ENCODE measurements at places on chromosomes 3 and 15. TPM values are rescaled to one million over a fixed set of nuclear protein-coding genes. Genes with fewer than 3 reads are reported as not detected.

DNA sequence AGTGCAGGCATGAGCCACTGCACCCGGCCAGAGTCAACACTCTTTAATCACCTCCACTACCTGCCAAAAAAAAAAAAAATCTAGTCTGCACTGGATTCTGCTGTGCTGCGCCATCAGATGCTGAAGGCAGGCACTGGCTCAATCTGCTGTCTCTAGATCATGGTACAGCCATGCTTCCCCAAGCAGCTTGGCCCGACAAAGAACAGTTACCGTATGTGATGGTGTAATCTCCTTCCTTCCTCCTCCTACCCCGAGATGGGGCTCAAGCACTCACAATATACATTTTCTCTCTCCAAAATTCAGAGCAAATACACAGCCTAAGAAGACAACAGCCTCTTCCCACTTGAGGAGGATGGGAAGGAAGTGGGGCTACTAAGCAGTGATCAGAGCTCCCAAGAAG lies 45.1 kb downstream of the DAPK2 start:
- no peak for DNase-seq

DNA sequence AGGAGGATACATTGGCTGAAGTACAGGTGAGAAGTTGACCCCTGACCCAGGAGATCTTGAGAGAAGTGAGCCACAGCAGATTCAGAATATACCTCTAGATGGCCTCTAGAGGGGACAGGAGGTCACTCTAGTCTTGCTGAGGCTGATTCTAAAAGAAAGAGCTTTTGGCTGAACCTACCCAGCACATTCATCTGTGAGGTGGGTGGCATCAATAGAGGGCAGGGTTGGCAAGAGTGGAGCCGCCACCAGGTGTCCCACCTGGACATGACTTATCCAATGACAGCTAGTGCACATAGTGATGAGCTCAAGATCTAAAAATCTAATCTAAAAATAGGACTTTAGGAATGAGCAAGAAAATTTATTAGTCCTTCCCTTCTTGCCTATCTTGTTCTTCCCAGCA lies 51.6 kb downstream of the CYP19A1 start:
- no peak for DNase-seq

GRCh38 chr15:100856867-100857266 lies 22.8 kb upstream of the ALDH1A3 start:
- no peak for DNase-seq

DNA sequence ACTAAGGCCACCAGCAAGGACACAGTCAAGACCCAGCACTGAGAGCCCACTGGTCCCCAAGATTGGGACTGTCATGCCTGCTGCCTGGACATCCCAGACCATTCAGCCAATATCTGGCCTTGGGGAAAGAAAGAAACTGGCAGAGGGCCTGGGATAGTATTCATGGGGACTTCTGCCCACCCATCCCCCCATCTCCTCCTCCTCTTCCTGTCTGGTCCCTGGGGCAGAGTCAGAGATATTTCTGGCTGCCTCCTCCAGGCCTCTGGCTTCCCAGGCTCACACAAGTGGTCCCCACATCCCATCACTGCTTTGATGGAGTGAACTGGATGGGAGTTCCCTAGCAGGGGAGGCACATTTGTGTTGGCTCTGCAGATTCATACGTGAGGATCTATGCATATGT lies 4.2 kb upstream of the RASL12 start:
- DNase-seq: no peak

- no peak for DNase-seq
Measured at GRCh38 chr3:134327594-134327975, 46.7 kb downstream of the AMOTL2 start.

BFSP2 gene
- not detected for total RNA-seq

TICRR gene
- total RNA-seq: not detected

CHL1 gene
- 47.6 TPM for total RNA-seq
